GOT3 (cell line): ENCODE measurements at places on chromosomes 1 and 21.

GRCh38 chr1:15028102-15028501 lies 125.4 kb upstream of the TMEM51 start:
- DNase-seq: peak; percentile 56

DNA sequence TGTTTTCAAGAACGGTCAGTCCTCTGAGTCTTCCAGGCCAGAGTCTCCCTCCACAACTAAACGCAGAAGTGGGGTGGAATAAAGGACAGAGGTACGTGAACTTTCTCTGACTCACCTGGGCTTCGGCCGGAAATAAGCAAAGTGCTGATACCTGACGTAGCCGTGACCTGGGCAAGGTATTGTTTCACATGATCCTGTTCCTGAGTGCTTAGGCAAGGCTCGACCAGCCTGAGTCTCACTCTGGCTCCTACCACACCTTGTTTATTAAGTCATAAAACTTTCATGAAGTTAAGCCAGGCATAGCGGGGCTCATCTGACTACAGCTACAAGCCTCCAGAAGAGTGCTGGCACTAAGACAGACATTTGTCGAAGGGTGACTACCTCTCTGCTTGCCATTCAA lies 327.5 kb downstream of the SETD4 start:
- DNase-seq: no peak

- DNase-seq: no peak
Observed at GRCh38 chr21:17688912-17689874, 76.5 kb upstream of the BTG3 start.

DNA sequence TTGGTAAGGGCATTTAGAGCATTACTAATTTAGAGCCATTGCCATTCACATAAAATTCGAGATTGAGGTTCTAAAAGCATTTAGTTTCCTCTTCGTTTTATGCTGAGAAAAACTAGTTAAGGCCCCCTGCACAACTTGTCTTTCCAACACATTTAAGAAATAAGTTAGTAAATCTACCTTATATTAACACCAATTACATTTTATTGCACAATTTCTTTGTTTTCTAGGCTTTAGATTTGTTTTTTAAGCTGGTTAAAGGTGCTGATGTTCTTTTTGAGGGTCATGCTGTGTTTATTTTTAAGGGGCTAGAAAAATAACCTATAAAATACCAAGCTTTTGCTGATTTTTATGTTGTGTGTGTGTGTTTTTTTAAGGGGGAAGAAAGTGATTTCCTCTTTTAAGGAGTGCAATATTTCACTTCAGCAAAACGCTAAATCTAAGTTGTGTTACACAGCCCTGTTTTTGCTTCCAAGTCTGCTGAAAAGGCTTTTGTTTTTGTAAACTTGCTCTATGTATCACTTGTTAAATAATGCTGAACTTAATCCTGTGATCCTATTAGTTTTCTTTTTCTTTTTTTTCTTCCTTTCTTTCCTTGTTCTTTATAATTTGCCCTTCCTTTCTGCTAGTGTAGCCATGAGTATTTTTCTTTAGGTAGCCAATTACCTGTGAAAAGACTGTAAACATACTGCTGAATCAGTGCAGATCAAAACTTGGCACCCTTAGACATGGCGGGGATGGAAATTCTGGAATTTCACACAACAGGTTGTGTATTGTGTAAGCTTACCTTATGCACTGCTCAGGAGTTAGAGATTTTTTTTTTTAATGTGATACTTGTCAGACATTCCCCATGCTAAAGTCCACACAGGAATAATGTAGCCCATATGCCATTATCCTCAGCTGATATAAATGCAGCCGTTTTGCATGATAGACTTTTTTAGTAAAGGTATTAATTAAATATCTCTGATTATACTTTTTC lies 1.5 kb downstream of the CEPT1 start:
- no peak for DNase-seq

GRCh38 chr1:180616439-180616838 lies 15.4 kb upstream of the XPR1 start:
- no peak for DNase-seq
